ENCODE measurements at places on chromosomes 13 and 19.

- no peak for DNase-seq
Measured at GRCh38 chr19:10639836-10640235, 14.3 kb upstream of the ILF3 start.

DNA sequence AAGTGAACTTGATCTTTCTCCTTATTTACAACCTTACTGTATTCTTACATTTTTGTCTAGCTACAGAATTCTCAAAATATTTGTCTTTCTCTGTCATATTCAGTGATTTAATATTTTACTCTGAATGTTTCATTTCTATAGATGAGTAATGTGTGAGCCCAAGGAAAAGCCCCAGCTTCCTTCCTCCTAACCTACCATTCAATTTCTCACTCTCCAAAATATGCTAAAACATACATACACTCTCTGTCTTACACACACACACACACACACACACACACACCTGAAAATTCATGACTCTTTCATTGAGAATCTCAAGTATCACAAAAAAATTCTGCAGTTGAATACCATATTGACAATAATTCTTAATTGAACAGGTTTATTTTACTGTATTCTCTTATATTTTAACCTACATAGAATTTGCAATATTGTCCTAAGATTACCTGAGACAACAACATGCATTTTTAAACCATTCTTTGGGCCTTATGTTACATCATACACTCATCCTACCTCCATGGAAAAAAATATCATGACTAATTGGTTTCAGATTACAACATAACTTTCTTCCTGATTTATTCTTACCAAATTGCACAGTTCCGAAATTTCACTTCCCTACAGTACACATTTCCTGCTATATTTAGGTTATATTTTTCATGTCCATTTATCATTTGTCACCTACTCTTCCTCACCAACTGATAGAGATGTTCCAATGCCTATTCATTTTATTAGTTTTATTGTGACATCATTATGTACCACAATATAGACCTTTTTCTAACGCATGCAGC lies 1965.6 kb upstream of the PCDH20 start:
- no peak for DNase-seq

DNA sequence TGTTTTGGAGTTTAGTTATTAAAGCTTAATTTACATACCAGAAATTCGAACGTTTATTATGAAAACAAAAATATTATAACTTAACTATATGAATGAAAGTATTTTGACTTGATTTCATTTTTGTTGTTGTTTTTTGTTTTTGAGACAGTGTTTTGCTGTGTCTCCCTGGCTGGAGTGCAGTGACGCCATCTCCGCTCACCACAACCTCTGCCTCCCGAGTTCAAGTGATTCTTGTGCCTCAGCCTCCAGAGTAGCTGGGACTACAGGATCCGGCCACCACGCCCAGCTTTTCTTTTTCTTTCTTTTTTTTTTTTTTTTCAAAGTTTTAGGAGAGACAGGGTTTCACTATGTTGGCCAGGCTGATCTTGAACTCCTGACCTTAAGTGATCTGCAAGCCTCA lies 392.6 kb downstream of the PCDH17 start:
- no peak for DNase-seq

GRCh38 chr13:29674532-29674931 lies 79.0 kb upstream of the SLC7A1 start:
- DNase-seq: no peak

DNA sequence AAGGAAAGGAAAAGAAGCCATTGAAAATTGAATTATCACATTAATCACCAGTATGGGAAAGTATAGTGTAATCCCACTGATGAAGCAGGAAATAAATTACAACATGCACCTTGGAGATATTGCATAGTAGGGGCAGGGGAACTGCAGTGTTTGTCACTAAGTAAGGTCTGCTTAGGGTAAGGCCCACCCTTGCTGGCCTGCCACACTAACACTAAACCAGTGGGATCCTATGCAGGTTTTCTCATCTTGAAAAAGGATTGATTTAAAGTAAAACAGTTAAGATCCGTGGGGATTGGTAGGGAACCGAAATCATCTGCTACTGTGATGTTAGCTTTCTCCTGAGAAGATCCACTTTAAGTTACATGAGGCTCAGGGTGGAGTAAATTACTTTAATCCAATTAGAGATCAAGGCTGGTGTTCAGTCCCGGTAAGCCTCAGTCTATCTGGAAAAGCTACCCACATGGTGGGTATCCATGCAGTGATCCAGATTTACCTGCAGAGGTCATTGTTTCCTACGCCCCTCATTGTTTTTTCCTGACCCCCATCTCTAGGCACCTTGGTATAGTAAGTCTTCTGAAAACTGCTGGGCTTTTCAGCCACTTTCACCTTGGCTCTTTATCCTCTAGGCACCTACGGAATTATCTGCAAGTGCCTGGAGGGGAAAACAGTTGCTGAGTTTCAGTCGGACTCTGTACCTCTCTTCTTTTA lies 1014.9 kb upstream of the ATXN8OS start:
- DNase-seq: no peak

DNA sequence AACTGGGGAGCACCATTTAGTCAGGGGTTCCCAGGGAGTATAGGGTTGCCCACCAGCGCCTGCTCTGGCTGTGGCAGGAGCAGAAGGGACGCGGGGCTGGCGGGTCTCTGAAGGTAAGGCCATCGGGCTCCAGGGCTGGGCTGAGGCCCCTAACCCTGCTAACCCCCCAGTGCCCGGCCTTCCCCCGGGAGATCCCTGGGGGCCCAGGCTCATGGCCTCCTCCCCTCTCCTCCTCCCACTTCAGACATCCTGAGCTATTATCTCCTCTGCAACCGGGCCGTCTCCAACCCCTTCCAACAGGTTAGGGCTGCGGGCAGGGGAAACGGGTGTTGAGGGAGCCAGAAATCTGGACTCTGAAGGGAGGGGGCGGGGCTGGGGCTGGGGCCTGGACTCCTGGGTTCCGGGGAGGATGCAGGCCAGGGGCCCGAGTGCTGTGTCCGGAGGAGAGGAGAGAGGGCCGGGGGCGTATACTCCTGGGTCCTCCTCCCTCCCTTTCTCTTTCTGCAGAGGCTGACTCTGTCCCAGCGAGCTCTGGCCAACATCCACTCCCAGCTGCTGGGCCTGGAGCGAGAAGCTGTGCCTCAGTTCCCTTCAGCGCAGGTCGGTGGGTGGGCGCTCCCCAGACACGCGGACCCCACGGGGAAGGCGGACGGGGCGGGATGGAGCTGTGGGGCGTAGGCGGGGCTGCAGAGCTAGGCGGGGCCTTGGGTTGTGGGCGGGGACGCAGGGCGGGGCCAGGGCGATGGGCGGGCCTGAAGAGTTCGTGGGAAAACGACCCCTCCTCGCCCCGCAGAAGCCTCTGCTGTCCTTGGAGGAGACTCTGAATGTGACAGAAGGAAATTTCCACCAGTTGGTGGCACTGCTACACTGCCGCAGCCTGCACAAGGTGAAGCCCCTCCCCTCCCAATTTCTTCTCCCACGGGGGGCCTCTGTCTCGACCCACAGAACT lies 15.3 kb downstream of the TTYH1 start:
- peak; percentile 18 for DNase-seq
